Psoas muscle (tissue), 8 donors: ENCODE measurements at places on chromosomes 5 and 9.
A peak's percentile ranks its signal among the peaks of the same experiment; 100 is the strongest.

GRCh38 chr9:72734631-72735030 lies 213.2 kb downstream of the TMC1 start:
- DNase-seq, result no peak

DNA sequence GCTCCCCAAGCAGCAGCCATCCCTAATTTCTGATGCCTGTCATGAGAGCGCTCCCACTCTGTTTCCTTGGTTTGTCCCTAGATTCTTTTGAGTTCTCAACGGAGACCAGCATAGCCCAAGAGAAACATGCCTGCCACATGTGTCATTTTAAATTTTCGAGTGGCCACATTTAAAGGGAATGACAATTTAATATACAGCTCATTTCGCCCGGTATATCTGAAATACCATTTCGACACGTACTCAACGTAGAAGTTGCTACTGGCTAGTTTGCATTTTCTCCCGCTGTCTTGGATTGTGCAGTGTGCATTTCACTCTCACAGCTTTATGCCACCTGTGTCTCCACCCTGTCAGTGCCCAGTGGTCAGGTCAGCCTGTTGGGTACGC lies 21.0 kb downstream of the LPCAT1 start:
- no peak for DNase-seq

DNA sequence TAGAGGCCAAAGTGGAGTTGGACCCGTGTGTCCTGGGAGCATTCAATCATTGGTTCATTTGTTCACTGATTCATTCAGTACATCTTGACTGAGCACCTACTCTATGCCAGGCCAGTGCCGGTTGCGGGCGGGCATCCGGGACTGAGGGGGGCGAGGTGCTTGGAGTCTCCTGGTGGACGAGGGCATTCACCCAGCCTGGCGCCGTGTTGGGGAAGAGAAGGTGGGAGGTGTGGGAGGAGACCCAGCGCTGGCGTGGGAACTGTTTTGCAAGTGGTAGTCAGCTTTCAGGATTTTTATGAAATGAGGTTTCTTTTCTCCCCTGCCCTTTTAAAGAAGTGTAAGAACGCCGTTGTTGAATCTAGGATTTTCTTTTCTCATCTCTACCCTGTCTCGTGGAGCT lies 37.2 kb downstream of the NCS1 start:
- DNase-seq, result no peak

DNA sequence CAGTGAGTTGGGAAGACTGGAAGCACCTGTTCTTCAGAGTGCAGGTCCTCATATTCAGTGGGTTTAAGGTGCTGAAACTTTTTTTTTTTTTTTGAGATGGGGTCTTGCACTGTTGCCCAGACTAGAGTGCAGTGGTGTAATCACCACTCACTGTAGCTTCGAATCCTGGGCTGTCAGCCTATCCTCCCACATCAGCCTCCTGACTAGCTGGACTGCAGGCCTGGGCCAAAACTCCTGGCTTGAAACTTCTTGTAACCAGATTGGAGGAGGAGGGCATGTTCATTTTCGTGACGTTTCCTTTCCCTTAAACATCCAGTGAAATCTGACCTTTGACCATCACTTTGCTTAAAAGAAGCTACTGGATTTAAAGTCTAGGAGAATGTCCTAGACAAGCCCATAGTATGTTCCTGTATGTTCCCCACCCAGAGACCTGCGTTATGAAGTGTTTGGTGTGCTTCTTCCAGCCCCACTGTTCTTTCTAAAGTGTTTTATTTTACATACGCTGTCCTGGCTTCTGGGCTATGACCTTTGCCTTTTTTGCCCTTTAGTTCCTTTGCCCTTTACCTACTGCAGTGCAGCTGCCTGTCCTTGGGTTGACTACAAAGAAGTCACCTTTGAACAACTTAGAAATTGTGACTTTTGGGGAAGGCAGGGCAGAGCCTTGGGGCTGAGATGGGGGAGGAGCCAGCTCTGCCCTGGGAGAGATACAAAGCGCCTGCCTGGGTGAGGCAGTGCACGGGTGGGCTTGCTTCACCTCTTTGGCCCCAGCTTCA lies 18.4 kb downstream of the TENT4A start:
- no peak for DNase-seq

DNA sequence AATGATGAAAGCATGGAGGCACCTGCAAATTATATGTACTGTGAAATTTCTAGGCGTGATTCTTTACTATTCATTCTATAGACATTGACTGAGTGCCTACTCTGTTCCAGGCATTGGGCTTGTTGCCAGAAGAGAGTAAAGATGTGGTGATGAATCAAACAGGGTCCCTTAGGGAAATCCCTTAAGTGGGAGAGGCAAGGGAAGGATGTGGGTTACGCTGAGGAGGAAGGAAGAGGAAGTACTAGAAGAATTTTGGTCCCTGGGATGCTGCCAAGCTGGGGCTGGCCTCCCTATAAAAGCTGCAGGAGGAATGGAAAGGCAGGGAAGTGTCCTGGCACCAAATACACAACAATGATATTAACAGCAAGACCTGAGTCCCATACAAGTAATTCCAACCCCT lies 76.7 kb upstream of the SPOCK1 start:
- no peak for DNase-seq

- DNase-seq, result no peak
Measured at GRCh38 chr9:4090491-4090890, 209.4 kb downstream of the GLIS3 start.

- no peak for DNase-seq
Measured at GRCh38 chr5:105392122-105392709, 1829.6 kb upstream of the NUDT12 start.

GRCh38 chr5:67297376-67297775 lies 100.8 kb upstream of the CD180 start:
- no peak for DNase-seq

DNA sequence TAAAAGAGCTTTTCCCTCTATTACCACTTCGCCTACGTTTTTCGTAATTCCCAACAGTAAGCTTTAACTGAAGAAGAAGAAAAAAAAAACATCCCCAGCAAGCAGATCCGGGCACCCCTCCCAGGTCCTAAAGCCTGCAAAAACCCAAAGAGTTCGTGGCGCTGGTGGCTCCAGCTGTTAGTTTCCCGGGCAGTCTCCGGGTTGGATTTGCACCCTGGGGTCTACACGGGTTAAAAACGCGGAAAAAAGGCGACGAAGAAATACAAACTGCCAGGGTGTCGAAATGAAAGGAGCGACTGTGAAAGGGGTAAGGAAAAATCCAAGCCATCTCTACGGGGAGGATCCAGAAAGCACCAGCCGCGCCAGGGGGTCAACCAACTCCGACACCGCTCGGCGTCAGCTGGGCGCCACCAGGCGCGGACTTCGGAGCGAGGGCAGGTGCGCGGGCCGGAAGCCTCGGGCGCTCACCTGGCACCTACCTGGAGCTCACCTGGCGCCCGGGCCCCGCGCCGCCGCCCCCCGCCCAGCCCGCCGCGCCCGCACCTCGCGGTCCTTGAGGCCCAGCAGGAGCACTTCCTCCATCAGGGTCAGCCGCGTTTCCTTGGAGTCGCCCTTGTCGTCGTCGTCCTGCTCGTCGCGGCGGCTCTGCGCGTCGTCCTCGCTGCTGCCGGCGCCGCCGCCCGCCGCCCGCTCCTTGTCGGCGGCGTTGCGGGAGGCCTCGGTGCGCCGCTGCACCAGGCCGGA lies 680 bp downstream of the GOLPH3 start:
- peak; percentile 65 for DNase-seq

- DNase-seq, result no peak
Measured at GRCh38 chr9:1759009-1759408, 256.1 kb upstream of the SMARCA2 start.

GRCh38 chr9:125121146-125121545 lies 22.2 kb downstream of the SCAI start:
- DNase-seq, result no peak

DNA sequence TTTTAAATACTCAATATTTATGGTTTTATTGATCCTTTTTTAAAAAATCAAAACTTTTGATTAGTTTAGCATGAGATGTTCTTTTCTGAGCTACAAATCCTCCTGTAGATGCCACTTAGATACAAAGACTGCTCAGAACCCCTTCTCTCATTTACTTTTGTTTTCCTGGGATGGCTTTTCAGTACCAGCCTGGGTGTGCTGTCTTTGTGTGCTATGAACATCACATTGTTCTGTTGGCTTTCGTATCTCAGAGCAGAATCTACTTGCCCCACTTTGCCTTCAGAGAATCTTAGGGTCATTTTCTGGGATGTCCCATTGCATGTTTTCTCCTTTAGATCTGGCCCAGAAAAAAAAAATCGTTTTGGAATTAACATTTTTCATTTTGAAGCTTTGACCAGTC lies 85.9 kb downstream of the RASGRF2 start:
- DNase-seq, result no peak

- DNase-seq, result no peak
Measured at GRCh38 chr9:34606190-34606589, 5.7 kb downstream of the RPP25L start.
